ENCODE measurements at places on chromosomes 1 and 21.

DNA sequence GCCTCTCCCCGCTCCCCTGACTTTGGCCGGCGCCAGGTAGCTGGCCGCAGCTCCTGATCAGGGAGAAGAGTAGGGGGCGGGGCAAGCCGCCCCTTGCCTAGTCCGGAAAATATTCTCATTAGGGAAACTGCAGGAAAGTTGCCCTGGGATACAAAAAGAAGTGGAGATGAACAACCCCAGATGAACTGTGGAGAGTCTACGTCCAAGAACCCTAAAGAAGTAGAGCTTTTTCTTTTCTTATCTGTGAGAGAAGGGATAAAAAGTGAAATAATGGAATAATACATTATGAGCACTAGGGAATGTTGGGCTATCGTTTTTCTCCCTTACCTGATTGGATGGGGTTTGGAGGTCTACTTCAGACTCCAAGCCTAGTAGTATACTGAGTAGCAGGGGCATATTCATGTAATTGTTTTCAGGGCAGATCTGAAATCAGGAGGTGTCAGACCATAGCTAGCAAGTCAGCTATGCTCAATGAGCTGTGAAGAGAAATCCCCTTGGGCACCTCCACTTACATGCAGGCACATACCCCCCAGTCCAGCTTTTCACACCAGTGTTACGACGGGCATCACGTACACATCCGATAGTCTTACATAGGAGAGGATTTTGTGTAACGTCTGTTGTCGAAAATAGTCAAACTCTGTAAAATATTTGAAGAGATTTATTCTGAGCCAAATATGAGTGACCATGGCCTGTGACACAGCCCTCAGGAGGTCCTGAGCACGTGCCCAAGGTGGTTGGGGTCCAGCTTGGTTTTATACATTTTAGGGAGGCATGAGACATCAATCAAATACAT, 1.7 kb upstream of the DUSP10 start:
- DNase-seq = no peak

GRCh38 chr1:119275145-119276134, 93.1 kb upstream of the HAO2 start:
- no peak for DNase-seq

DNA sequence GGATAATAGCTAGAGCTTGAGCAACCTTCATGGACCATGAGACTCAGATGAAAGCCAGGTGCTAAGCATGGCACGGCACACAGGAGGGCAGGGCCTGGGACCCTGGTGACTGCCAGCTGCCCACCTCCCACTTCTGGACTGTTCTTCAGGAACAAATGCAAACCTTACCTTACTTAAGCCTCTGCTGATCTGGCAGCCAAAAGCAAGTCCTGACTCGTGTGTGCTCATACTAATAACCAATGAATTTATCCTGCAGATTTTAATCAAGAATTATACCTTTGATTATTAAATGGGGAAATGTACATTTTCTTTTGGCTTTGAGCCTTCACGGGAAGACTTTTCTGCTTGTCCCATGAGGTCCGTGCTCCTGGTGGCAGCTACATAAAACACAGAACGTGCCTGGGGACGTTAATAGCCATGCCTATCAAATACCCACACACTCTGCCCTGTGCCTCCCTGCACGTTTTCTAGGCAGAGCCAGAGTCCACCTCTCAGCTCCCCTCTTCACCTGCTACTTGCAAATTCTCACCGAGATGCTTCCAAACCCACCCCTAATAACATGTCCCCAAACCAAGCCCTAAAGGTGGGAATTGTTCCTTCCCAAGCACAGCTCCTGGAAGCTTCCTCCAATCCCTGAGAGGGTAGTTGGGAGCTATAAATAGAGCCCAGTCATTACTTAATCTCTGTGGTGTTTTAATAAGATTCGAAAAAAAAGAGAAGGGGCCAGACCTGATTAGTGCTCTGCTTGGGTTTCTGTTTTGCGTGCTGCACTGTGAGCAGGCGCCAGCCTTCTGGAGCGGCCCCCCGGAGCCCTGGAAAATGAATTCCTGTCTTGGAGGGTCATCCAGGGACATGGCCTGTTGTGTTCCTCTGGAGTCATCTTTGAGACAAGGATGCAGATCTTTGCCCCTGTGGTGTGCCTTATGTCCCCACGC, 33.5 kb downstream of the SLC1A7 start:
- no peak for DNase-seq

GRCh38 chr1:145997016-145997717, 788 bp upstream of the TXNIP start:
- DNase-seq = no peak

- DNase-seq = no peak
Observed at GRCh38 chr1:157961805-157962762, 31.4 kb upstream of the KIRREL1 start.

GRCh38 chr21:42316891-42317290, 1.7 kb upstream of the TFF3 start:
- DNase-seq = no peak

DNA sequence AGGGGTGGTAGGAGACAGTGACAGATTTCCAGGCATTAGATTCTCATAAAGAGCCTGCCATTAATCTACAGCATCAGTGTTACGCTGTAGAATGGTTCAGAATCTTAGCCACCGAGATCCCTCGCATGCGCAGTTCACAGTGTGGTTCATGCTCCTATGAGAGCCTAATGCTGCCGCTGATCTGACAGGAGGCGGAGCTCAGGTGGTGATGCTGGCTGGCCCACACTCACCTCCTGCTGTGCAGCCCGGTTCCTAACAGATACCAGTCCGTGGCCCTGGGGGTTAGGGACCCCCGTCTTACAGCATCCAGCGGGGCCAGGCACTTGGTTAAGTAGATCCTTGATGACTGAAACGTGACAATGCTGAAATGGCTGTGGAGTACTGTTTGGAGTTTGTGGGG, 163.6 kb upstream of the C1orf21 start:
- DNase-seq = no peak

DNA sequence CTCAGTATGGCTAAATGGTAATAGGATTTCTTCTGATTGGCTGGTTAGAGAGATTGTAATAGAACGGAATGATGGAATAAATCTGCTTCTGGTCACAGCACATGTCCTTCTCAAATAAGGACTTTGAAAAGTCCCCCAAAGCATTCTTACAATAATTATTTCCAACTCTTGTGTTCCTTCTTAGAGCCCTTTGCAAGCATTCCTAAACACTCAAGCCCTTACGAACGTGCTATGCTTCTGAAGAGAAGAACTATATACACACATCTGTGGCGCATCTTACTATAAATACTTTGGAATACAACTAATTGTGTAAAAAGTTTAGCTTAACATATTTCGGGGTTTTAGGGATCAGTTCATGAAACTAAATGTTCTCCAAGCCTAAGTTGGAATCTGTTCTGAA, 25.6 kb downstream of the CLIC4 start:
- DNase-seq = no peak

- DNase-seq = no peak
Observed at GRCh38 chr1:104291156-104291555, 541.5 kb downstream of the AMY1C start.

GRCh38 chr1:28646040-28646439, 2.4 kb upstream of the RNU11 start:
- DNase-seq = no peak

DNA sequence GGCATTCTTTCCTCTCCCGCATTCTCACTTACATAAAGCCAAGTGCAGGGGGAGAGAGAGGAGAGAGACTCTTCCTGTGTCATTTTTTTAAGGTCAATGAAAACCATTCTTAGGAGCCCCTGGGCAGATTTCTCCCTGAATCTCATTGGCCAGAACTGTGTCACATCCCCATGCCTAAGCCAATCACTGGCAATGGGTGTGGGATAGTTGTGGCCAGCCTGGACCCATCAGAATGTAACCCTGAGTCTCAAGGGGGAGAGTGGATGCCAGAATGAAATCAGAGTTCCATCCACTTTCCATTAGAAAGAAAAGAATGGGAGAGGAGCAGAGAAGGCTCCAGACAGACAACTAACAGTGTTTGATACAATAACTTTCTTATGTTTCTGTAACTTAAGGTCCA, 31.2 kb upstream of the COQ8A start:
- DNase-seq = no peak

GRCh38 chr1:237684236-237684635, 206.5 kb downstream of the ZP4 start:
- no peak for DNase-seq

GRCh38 chr1:229882621-229883020, 184.4 kb upstream of the GALNT2 start:
- DNase-seq = no peak

DNA sequence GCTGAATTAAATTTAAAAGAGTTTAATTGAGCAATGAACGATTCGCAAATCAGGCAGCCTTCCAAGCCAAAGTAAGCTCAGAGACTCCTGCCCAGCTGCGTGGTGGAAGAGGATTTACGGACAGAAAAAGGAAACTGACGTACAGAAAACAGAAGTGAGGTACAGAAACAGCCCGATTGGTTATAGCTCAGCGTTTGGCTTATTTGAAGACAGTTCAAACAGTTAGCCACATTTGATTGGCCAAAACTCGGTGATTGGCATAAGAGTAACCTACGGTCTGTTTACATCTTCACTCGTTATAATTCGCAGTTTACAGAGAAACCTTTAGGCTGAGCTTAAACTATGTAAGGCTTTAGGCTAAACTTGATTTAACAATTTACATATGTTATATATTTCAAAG, 46.9 kb downstream of the CR1L start:
- DNase-seq = no peak

- DNase-seq = no peak
Observed at GRCh38 chr21:44010429-44010828, 1.7 kb upstream of the TRAPPC10 start.

DNA sequence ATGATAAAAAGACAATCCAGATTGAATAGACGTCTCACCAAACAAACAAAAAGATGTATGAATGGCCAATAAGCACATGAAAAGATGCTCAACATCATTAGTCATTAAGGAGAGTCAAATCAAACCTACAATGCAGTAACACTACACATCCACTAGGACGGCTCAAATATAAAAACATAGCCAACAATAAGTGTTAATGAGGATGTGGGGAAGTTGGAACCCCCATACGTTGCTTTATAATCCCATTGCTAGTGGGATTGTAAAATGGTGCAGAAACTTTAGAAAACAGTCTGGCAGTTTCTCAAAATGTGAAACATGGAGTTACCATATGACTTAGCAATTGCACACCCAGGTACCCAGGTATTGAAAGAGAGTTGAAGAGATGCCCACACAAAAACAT, 14.7 kb upstream of the IL24 start:
- no peak for DNase-seq

- DNase-seq = no peak
Observed at GRCh38 chr1:190067592-190067991, 410.1 kb downstream of the BRINP3 start.

- DNase-seq = no peak
Observed at GRCh38 chr1:94433866-94434265, 15.7 kb downstream of the ABCD3 start.

DNA sequence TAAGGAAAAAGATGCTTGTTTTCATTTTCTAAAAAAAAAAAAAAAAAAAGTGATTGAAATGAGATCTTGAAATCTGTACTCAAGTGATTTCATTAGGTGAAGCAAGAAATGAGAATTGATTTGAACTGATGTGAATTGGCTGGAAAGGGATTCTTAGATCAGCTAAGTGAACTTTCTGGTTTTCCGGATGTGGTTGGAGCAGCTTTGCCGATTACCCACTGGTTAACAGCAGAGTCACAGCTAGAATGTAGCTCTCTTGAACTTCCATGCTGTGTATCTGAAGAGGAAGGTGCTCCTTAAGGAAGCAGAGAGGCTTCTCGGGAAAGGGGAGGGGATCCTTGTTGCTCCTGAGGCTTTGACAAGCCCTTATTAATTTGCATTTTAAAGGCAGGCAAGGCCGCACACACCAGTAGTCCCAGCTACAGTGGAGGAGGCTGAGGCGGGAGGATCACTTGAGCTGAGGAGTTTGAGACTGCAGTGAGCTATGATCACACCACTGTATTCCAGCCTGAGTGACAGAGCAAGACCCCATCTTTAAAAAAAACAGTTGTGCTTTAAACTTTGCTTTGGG, 28.7 kb upstream of the PWP2 start:
- DNase-seq = no peak

GRCh38 chr1:71054281-71054731, 6.7 kb upstream of the PTGER3 start:
- no peak for DNase-seq

DNA sequence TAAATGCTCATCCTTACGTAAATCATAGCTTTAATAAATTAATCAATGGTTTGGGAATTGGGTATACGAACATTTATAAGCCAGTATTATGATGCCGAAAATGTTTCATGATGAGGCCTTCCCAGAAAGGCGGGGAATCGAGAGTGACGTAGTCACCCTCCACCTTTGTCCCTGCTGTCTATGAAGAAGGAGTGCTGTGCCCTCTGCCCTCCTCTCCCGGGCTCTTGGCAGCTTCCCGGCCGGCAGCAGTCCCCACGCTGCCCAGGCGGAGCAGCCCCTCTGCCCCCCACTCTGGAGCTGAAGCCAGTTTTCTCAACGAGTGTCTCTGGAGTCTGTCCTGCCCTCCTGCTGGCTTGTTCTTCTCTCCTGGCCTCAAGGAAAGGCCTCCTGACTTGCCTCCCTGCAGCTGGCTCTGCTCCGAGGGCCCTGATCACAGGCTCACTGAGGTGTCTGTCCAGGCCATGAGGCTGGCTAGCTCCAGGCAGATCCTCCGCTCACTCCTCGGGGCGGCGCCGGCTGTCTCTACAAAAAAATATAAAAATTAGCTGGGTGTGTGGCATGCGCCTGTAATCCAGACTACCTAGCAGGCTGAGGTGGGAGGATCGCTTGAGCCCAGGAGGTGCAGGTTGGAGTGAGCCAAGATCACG, 150.7 kb upstream of the COL6A1 start:
- DNase-seq = no peak

DNA sequence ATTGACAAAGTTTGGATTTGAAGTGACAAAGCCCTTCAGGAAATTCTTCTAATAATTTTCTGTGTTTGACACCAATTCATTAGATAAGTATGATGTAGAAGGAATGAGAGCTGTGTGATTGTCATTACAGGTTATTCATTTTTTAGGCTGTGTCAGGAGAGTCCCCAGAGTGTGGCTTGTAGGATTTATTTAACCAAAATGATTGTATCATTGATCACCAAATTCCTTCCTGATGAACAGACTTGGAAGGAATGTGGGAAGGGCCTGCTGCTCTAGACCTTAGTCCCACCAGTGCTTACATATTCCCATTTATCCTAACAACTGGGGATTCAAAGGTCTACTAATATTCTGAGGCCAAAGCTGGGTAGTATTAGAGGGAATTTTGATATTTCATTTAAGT, 383.3 kb upstream of the KAZN start:
- no peak for DNase-seq

GRCh38 chr1:190957565-190957964, 479.9 kb upstream of the BRINP3 start:
- DNase-seq = no peak

GRCh38 chr1:31703431-31704270, at the start of gene COL16A1:
Gene COL16A1, minus strand, starts transcription at chr1:31704017. Its CDS starts 1,824 bp downstream, at chr1:31702193.
- no peak for DNase-seq

- DNase-seq = no peak
Observed at GRCh38 chr1:154786804-154787570, 83.1 kb downstream of the KCNN3 start.

DNA sequence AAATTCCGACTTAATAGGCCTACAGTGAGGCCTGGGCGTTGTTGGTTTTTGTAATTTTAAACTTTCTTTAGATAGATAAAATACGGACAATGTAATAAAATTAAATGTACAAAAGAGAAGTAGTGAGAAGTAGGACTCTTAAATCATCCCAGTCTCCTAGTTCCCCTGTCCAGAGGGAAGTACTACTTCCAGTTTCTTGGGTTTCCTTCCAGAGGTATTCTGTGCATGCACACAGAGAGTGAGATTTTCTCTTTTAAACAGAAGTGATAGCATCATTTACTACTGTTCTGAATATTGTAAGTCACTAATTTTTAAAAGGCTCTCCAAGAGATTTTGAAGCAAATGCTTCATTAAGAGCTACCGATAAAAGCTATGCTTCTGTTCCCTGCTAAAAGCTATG, 7.2 kb upstream of the FNBP1L start:
- DNase-seq = no peak

All from stimulated activated CD8-positive, alpha-beta memory T cell treated with anti-CD3 and anti-CD28 coated beads, Interleukin-2, amount 100 ng/mL, for 1 hour (primary cell).